Gastroesophageal sphincter (tissue), 4 donors: ENCODE measurements at places on chromosomes 3 and 15. TPM values are rescaled to one million over a fixed set of nuclear protein-coding genes. Genes with fewer than 3 reads are reported as not detected.

The DLL4 gene
- 8.9 TPM for total RNA-seq

The REC114 gene
- total RNA-seq = not detected

The CHDH gene
- 13.1 TPM for total RNA-seq

The RPP14 gene
- 12.3 TPM for total RNA-seq

The XCR1 gene
- total RNA-seq = 0.07 TPM

The TMEM266 gene
- total RNA-seq = 0.77 TPM

The ZNF280D gene
- total RNA-seq = 51.3 TPM

The SOX2 gene
- total RNA-seq = 9.9 TPM

The GPR160 gene
- total RNA-seq = 0.31 TPM

The USP19 gene
- total RNA-seq = 114 TPM

The COL8A1 gene
- 102 TPM for total RNA-seq

The CRABP1 gene
- total RNA-seq = 5.3 TPM

The PAQR9 gene
- total RNA-seq = not detected

The GOLGA8N gene
- total RNA-seq = 17.0 TPM

The SLC15A2 gene
- total RNA-seq = 0.66 TPM

The RPS27L gene
- 103 TPM for total RNA-seq

The NR1I2 gene
- not detected for total RNA-seq

The ANKRD34C gene
- not detected for total RNA-seq

The MORC1 gene
- total RNA-seq = not detected

The GNAT1 gene
- total RNA-seq = not detected

The ZIC4 gene
- total RNA-seq = not detected

The ANKRD63 gene
- 1.6 TPM for total RNA-seq
